ENCODE measurements at places on chromosomes 3 and 15.

- DNase-seq = no peak
Observed at GRCh38 chr3:102536456-102536855, 101.6 kb downstream of the ZPLD1 start.

DNA sequence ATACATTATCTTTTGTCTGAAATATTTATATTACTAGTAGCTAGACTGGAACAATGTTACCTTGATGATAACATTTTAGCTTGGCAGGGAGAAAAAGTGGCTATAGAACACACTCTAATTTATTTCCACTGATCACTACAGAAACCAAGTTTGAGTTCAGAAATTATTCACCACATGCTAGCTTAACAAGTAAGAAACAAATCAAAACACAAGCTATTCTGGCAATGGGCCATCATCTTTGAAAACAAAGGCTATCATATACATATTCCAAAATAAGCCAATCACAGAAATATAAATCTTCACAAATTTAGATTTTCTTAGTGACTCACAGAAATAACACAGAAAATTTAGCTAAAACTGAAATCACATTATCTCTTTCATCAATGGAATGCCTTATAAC, 17.1 kb downstream of the AQR start:
- DNase-seq = no peak

DNA sequence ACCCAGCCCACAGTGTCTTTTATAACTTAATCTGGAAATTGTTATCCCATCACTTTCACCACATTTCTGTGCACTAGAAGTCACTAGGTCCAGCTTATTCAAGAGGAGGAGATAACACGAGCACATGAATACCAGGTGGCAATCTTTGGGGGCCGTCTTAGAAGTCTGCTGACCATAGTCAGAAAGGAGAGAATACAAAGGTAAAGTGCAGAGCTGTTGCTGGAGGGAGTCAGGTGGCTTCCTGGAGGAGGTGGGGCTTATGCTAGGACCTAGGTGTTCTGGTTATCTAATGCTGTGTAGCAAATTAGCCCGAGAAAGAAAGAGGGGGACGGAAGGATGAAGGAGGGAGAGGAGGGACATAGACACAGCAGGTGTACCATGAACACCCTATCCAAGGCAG, 46.5 kb downstream of the SLC6A20 start:
- no peak for DNase-seq

GRCh38 chr3:46930945-46931403, 45.6 kb downstream of the CCDC12 start:
- no peak for DNase-seq

- DNase-seq = no peak
Observed at GRCh38 chr3:43838009-43838758, 147.4 kb downstream of the ABHD5 start.

DNA sequence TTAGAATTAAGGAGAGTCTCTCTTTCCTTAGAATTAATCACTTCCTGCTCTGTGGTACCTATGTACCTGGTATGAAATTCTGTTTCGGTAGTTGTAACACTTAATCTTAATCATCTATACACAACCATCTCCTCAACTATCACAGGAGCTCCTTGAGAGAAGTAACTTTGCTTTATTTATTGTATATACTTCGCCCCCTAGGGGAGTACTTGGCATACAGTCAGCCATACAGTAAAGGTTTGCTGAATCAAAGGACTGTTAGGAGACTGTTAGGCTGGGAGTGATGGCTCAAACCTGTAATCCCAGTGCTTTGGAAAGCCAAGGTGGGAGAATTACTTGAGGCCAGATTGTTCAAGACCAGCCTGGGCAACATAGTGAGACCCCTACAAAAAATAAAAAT, 44.7 kb downstream of the RORA start:
- DNase-seq = no peak

DNA sequence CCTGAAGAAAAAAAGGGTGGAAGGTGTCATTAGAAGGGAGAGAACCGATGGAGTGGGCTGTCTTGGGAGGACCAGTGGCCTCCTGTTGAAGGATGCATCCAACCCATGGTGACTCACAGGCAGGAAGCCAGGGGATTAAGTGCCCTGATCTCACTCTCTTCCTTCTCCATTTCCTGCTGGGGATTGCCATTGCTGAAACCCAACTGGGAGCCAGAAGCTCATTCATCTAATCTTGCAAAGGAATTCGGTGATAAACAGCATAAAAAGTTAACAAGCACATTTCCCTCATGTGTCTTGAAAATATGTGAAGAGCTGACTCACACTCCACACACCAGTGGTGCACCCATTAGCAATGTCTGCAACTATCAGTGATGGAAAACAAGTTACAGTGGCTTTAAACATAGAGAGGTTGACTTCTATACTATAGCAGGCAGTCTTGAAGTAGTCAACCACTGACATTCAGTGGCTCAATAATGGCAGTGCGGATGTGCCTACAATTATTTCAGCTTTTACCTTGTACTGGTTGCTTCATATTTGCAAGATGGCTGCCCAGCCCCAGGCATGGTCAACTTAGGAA, 12.8 kb upstream of the CSRNP1 start:
- DNase-seq = no peak

DNA sequence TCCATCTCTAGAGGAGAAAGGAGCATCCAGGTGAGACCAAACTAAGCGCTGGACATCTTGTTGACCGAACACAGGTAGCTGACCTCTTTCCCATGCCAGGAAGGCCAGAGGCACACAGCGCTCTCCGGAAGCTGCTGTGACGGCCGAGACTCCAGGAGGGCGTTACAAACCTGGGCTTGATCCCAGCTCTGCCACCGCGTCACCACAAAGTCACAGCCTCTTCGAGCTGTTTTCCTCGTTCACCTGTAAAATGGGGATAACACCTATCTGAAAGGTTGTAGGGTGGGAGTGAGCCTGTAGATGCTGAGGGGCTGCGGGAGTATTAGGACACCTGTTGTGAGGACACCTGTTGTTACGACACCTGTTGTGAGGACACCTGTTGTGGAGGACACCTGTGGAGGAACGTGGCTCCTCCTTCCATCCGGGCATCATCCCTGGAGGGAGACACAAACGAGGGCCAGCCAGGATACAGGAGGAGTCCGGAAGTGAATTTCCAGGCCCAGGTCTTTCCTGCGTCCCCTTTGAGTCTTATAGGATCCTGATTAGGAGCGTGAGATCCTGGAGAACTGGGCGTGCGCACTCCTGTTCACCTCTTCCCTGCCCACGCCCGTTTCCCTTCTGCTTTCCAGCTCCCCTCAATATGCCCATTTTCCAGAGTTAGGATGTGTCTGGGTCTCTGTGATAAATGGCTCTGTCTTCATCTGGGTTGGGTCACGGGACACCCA, 2.3 kb upstream of the MUC4 start:
- no peak for DNase-seq

- DNase-seq = peak; percentile 25
Observed at GRCh38 chr3:172716476-172716875, 5.6 kb upstream of the NCEH1 start.

All from hippocampal formation (tissue), 2 donors.